ENCODE measurements at places on chromosomes 7 and 10.

DNA sequence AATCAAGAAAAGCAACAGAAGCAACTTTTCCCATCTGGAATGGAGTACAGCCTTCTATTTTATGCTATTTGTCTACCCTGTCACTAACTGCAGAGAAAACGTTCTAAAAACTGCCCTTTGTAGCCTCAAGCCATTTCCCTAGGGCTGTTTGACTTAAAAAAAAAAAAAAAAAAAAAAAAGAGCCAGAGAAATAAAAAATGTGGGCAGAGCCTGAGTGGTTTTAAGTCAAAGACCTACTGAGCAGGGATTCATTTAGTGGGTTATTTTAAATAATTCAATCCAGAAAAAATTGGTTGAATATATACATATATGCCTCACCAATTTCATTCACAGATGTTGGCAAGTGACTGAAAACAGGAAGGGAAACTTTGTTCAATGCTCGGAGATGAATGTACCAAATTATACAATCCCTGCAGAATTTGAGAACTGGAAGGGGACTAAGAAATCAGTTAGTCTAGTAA is 75.2 kb downstream of the PPP1R3C start:
- no peak for DNase-seq

DNA sequence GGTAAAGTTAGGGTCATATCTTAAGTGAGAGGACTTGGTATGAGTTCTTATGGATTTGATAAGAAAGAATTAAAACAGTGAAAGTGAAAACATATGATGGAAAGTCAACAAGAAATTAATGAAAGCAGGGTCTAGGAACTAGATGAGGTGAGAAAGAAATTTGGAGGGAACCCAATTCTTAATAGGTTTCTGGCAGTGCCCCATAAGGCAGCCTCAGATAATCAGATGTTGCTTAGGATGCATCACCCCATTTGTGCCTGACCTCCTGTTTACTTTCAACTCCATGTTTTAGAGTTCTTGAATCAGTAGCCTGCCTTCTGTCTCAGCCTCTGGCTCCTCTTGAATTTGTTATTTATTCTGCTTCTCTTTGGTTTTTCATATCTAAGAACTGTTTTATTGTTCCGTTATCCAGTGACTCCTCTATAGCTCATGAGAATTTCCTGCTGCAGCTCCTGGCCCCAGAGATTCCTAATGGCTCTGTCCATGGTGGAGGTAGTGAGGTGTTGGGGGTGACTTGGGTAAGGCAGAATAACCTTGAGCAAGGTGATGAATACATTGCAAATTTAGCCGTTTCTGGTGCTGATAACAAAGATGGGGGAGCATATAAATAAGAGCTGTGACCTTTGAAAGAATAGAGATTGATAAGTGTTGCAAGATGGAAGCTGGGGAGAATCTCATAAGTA is 17.6 kb downstream of the ITGB8 start:
- DNase-seq, result no peak

DNA sequence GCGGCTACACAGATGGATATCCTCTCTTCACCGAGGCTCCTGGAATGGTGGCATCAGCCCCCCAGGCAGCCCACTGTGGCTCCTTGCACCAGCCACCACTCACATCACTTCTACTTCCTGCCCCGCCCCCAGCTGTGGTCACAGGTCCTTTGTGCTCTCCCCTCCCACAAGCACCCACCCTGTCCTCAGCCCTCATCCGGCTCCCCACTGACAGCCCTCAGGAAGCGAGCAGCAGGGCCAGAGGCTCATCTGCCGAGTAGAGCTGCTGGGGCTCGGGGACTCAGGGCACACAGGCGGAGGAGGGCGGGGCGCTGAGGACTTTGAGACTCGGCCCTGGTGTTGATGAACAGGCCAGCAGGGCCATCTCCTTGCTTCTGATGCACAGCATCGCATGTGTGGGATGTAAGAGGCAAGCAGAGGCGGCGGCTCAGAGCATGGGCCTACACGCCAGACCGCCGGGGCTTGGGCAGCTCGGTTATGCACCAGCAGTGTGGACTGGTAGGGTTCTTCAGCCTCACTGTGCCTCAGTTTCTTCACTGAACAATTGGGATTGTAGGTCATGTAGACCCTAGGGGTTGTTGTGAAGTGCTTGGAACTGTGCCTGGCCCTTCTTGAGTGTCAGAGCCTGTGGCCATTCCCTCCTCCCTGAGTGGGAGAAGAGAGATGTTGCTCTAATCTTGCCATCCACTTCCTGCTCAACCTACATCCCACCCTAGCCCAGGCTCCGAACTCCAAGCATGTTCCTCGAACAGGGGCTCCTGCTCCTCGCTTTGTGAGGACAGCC is at the start of gene PRF1:
TSS of gene PRF1 (minus strand) at position 77 of the 784 bp plus-strand sequence. CDS start 1,839 bp downstream, outside the sequence.
- DNase-seq, result no peak

DNA sequence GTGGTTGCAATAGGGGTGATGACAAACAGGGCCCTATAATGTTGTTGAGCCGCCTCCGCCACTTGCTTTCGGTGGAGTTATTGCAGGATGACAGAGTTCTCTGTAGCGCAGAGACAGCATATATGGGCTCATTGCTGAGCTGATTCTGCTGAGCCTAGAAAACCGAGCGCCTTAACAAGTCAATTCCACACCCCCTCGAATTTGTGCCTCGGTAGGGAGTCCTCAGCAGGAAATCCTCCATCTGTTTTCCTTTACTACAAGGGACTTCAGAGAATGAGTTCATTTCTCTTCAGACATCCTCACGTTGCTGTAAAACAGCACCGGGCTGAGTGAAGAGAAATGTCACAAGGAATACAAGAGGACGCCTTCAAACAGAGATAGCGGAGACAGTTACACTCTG is 90.7 kb upstream of the KIAA1217 start:
- DNase-seq, result no peak

- no peak for DNase-seq
Observed at GRCh38 chr10:11448545-11449244, 162.8 kb downstream of the USP6NL start.

All from nephron progenitor cell (in vitro differentiated cells).